Fibroblast of gingiva (primary cell): ENCODE measurements at places on chromosomes 6 and 20.
A peak's percentile ranks its signal among the peaks of the same experiment; 100 is the strongest.

DNA sequence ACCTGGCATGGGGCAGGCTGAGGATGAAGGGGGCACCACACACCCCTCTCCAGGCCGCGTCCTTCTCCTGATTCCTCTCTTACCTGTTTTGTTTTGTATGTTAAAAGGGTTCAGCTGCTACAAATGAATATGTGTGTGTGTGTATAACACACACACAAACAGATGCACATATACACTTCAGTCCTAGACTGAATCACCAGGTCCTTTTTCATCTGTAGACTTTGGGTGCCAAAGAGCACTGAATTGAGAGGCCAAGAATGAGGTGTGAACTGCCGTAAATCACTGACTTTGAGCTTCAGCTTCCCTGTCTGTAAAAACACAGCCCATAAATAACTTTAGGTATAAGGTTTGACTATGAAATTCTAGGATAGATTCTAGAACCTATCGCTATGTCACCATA, 40.5 kb downstream of the SULF2 start:
- no peak for DNase-seq

DNA sequence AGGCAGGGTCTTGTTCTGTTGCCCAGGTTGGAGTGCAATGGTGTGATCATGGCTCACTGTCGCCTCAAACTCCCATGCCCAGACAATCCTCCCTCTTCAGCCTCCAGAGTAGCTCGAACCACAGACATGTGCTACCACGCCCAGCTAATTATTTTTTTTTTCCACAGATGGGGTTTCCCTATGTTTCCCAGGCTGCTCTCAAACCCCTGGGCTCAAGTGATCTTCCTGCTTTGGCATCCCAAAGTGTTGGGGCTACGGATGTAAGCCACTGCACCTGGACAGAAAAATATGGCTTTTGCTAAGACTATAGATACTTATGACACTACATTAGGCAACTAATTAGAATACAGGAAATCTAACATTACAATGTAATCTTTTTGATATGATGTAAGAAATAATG, 17.9 kb downstream of the RNF24 start:
- no peak for DNase-seq

GRCh38 chr6:140893432-140893831, 1239.3 kb upstream of the GJE1 start:
- DNase-seq: no peak

DNA sequence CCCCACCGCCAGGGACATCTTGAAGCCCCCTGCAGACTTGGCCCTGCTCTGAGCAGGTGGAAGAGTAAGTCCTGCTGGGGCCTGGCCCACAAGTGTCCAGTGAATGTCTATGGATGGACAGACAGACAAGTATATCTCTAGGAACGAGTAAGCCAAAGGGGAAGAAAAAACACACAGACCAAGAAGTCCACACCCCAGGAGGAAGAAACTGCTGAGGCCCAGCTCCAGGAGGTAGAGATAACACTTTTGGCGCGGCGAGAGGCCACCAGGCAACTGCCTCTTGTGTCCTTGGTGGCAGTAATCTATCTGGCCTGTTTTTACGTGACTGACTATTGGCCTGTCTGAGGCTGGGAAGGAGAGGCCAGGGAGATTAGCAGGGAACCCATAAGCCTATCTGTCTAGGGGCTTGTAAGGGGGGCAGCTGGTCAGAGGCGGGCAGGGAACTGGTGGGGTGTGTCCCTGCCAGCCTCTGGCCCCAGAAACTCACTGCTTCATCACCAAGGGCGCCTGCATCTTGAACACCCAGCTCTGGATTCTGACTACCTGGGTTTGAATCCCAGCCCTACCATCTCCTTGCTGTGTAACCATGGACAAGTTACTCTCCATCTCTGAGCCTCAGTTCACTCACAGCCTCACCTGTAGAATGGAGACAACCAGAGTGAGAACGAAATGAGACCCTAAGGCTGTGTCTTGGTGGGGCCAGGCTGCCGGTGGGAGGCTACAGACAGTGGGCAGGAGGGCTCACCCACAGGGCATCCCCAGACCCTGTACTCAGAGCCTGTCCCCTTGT, 31.3 kb downstream of the C20orf203 start:
- no peak for DNase-seq

DNA sequence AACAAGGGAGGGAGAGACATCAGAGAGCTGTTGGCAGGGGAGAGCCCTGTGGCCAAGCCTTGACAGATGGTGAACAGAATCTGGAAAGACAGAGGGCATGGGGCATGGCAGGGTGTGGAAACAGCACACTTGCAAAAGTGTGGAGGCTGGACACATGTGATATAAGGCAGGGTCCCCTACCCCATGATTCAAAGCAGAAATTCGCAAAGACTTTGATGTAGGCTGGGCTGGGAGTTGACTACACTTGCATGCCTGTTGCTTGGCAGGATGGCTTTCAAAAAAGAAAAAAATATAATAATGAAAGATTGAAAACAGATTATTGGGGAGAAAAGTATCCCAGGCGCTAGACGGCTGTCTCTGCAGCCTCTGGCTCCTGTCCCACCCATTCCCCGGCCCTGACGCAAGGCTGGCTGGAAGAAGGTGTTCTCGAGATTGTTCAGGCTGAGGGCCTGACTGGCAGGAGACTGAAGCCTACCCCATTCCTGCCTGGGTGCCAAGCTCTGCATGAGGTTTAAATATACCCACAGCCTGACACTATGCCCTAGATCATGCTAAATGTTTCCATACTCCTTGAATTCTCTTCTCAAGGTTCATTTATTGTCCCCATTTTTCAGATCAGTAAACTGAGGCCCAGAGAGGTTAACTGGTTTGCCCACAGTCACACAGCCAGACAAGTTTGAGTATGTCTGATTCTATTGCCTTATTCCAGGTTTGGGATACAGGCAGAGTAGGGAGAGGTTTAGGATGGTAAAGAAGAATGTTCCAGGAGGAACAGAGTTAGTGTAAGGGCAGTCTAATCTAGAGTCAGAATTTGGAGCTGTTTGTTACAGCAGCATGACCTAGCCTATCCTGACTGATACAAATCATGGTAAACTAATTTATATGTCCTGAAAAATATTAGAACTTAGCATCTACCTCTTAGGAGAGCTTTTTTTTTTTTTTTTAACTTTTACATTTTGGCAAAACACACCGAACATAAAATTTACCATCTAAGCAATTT, 23.4 kb upstream of the CCN5 start:
- DNase-seq: peak; percentile 96

DNA sequence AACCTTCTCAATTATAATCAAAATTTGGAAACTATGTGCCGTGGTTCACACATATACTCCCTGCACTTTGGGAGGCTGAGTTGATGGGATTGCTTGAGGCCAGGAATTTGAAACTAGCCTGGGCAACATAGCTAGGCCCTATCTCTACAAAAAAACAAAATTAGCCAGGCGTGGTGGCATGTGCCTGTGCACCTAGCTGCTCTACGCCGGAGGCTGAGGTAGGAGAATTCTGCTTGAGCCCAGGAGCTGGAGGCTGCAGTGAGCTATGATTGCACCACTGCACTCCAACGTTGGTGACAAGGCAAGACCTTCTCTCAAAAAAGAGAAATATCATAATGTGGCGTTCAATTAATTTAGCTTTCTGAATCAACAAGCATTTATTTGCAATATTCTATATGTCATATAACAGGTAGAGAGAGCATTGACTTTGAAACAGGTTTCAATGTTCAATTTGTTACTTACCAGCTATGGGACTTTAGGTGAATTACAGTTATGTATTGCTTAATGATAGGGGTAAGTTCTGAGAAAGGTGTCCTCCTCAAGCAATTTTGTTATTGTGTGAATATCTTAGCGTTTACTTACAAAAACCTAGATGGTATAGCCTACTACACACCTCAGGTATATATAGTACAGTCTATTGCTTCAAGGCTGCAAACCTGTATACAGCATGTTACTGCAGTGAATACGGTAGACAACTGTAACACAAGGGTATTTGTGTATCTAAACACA, 2.2 kb upstream of the SYCP2 start:
- DNase-seq: no peak

DNA sequence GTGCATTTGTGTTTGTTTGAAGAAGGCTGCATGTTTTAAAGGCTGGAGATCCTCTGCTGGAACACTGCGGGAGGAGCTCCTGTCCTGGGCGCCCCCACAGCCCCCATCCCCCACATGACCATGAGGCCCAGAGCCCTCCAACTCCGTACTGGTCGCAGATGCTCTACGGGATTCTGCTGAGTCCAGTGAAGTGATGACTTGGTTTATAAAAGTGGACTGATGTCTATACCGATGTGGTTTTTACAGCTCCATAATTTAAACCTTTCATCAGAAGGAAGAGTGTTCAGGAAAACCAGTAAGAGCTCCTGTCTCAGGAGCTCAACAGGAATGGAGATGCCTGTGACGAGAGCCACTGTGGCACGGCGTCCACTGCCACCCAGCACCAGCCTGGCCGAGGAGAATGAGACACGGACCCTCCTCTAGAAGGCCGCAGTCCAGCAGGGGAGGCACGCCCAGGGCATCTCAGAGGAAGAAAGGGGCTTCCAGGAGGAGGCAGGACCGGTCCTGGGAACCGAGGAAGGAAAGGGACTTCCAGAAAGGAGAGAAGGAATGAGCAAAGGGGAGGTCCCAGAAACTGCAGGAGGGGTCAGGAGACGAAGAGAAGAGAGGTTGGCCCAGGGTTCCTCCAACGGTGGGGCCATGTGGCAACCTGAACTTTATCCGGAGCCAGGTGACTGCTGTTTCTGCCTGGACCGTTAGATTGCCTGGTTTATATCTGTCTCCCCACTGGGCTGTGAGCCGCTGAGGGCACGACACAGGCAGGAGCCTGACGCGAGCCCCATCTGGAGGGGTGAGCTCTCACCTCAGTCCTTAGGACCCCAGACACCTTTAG, 26.9 kb downstream of the BFSP1 start:
- no peak for DNase-seq

- no peak for DNase-seq
Measured at GRCh38 chr6:13079096-13079723, 249.1 kb downstream of the TBC1D7 start.

GRCh38 chr6:42966571-42966970, 6.0 kb downstream of the GNMT start:
- DNase-seq: no peak

DNA sequence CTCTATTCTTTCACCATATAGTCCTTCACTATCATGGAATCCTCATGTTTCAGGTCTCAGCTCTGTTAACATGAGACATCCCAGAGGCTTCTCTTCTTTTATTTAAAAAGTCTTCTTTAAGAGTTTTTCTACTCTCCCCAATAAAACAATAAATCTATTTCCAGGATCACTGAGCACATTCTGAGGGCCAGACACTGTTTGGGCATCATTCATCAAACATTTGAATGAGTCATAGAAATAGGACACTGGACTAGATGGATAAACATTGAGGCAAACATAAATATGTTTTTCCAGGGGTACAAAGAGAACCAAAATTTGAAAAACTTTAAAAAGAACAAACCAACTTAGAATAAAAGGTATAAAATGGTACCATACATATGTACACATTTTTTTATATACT, 554.4 kb downstream of the KIF16B start:
- DNase-seq: no peak

DNA sequence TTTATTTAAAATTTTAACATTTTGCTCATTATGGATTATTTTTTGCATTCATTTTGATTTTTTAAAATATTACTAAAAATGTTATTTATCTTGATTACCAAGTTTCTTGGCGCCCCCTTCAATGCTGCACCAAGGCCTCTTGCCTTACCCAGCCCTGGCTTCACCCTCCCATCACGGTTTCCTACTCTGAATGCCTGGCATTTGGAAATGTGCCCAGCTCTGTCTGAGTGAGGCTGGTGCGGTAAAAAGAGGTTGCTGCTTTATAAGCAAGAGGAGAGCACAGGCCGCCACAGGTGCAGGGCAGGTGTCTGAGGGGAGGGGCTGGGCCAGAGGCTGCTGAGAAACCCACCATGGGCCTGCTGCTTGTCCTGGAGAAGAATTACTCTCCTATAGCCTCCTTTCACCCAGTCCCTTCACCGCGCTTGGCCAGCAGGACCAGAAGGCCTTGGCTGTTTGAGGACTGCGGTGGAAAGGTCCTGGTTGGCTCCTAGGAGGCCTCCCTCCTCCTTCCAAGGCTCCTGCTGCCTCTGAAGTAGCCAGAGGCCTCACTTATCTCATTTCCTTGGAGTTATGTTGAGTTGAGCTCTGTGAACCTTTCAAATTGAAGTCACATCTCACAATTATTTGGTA, 62.6 kb downstream of the BANF2 start:
- no peak for DNase-seq

DNA sequence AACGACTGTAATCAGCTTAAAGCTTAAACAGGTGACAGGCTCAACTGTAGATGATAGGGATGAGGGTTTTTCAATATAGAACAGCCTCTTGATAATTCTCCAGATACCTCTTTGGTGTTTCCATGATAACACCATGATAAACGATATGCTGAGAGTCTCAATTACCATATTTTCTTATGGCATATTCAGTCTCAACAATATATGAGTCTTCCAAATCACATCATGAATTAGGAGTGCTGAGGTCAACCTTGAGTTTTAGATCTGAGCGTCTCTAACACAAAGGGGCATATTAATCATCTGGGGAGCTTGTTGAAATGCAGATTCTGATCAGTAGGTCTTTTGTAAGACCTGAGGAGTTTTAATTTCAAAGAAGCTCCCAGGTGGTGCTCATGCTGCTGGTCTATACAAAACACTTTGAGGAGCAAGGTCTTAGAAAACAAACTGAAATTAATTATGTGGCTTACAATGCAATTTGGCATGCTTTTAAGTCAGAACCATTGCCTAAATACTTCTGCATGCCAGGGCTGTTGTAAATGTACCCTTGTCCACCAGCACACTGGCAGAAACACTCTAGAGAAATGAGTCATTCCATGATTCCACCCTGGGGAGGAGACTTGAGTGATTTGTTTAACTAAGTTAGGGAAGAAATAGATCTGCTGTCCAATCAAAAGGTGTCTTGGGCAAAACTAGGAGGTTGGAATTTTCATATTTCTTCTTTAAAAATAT, 49.6 kb downstream of the PTCHD4 start:
- peak; percentile 61 for DNase-seq

DNA sequence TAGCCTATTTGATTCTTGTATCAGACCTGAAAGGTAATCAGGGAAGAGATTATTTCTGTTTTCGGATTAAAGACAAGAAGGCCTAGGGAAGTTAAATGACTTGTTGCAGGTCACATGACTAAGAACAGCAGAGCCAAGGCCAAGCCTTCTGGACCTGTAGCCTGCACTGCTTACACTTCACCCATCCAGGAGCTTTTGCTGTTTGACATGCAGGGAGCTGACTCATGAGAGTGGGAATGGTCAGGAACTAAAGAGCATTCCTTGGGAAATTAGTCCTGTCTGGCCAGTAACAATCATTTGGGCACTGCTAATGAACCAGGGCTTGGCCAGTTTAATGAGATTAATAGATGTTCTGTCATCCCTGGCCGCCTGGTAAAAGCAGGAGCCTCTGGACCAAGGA, 46.8 kb downstream of the EIF2S2 start:
- DNase-seq: no peak

DNA sequence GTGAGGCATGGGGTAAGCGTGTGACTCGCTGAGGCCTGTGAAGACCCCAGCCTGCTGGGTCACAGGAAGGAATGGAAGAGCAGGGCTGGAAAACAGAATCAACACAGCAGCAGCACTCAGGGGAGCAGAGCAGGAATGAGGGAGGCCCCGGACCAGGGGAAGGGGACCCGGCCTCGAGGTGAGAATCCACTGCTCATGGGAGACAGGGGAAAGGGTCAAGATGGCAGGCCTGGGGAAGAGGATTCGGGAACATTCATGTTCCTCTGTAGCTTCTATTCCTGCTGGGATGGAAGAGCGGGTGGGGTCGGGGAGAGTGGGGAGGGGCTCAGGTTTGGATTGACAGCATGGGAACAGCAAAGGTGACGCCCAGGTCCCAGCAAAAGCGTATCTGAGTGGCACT, 59.4 kb downstream of the NPEPL1 start:
- no peak for DNase-seq

- no peak for DNase-seq
Measured at GRCh38 chr20:57272883-57273535, 6.6 kb upstream of the BMP7 start.

GRCh38 chr6:30957716-30958115, 16.9 kb downstream of the MUCL3 start:
- no peak for DNase-seq
